AG20443 (cell line): ENCODE measurements at places on chromosomes 16 and 17.

- DNase-seq = no peak
Observed at GRCh38 chr16:14400285-14400977, 229.6 kb downstream of the PARN start.

GRCh38 chr17:67082107-67082506 lies 37.8 kb downstream of the CACNG1 start:
- no peak for DNase-seq

DNA sequence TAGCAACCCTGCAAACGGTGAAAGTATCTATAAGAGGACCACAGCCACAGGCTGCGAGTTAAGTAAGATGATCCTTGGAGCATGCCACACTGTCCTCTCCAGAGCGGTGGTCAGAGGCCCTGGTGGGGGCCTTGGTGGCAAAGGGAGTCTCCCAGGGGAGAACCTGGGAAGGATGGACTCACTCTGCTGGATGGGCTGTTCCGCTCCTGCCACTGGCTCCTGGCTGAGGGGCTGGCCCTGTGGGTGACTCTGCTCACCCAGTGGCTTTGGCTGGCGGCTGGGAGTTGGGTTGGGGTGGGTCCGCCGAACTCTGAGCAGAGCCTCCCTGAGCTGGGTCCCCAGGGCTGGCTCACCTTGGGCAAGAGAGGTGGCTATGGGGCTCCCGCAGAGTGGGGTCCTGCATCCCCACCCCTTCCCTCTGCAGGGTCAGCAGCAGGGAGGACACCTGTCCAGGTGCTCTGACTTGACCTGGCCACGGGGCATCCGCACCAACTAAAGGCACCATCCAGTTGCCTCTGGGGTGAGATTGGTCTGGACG lies 7.3 kb downstream of the CDK5R1 start:
- no peak for DNase-seq

DNA sequence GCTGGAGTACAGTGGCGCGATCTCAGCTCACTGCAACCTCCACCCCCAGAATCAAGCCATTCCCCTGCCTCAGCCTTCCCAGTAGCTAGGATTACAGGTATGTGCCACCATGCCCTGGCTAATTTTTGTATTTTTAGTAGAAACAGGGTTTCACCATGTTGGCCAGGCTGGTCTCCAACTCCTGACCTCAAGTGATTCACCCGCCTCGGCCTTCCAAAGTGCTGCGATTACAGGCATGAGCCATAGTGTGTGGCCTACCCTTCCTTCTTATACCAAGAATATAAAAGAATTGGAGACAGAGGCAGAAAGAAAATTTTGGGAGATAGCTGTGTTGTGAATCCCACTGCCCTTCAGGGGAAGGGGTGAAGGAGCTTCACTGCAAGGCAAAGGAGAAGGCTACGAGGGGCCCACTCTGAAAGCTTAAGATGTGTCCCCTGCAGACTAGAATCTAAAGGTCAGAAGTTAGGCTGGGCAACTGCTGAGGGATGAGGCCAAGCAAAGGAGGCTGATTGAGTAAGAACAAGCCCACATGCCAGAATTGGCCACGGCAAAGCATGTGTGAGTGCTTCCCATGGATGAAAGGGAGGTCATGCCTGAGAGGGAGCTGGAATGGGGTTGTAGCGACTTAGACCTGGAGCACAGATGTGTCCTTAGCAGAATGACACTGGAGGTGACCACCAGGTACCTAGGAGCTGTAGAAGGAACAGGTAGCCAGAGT lies 8.4 kb upstream of the CRYBA1 start:
- DNase-seq = peak; percentile 47

DNA sequence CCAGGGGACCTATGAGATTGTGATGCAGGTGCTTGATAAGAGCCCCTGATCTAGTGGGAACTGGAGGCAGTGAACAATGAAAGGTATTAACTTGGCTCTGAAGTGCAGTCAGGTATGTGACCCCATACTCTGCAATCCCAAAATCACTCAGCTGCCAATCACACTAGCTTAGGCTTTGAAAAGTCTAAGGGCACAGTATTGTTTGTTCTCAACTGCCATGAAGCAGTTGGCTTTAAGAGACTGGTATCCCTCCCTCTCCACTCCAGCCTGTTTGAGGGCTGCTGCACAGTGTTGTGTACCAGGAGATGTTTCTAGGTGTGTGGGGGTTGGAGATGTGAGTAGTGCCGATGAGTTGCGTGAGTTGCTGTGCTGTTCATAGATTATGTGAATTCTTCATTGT lies 2.4 kb downstream of the YPEL2 start:
- DNase-seq = no peak

GRCh38 chr16:87765473-87765775 lies 362 bp downstream of the KLHDC4 start:
- peak; percentile 36 for DNase-seq

GRCh38 chr16:47250983-47251382 lies 107.2 kb upstream of the NETO2 start:
- DNase-seq = no peak

DNA sequence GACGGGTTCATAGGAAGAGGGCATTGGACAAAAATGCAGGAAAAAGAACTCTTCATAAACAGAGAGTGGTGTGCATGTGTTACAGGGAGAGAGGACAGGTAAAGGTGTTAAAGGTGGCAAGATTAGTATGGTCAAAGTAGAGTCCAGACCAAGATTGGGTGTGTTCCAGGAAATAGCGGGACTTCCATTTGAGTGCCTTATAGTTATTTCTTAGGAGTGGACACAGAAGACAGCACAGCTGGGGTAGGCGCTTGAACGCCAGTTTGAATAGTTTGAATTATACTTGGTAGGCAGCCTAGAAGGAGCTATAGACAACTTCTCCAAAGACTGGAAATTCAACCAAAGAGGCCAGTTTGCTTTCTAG lies 63.4 kb downstream of the MAP2K6 start:
- no peak for DNase-seq

GRCh38 chr16:78045865-78046581 lies 23.7 kb downstream of the CLEC3A start:
- peak; percentile 79 for DNase-seq

- DNase-seq = peak; percentile 88
Observed at GRCh38 chr16:2874912-2875362, 8.1 kb upstream of the FLYWCH2 start.

GRCh38 chr16:1770328-1771187 lies 785 bp downstream of the NME3 start:
- peak; percentile 79 for DNase-seq

- DNase-seq = no peak
Observed at GRCh38 chr17:48070195-48070594, 22.0 kb downstream of the NFE2L1 start.

DNA sequence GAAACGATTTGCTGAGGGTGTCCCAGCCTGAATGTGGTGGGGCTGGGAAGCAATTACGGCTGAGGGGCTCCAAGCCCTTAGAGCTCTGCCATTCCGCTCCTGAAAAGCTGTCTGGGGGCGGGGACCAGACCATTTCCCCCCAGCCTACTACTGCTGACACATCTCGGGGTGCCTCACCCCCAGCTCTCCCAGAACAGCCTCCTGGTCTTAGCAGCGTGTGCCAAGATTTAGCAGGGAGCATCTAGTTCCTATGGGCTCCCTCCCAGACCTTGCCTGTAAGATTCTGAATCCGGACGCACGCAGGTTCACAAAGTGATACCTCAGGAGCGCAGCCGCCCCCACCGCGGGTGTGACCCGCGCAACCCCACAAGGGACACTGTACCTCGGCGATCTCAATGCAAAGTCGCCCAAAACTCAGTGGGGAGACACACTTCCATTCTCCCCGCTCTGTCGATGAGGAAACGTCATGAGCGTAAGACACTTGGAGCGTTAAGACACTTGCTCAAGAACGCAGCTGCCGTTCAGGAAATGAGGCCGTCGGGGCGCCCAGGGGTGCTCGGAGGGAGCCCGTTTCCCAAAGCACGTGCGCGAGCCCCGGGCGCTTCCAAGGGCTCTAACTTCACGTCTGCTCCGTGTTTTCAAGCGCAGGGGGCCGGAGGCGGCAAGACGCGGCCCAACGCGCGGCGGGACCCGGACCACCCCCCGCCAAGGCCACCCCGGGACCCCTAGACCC lies 629 bp downstream of the GEMIN4 start:
- DNase-seq = peak; percentile 57

- DNase-seq = no peak
Observed at GRCh38 chr17:52754838-52755237, 596.3 kb upstream of the CA10 start.

DNA sequence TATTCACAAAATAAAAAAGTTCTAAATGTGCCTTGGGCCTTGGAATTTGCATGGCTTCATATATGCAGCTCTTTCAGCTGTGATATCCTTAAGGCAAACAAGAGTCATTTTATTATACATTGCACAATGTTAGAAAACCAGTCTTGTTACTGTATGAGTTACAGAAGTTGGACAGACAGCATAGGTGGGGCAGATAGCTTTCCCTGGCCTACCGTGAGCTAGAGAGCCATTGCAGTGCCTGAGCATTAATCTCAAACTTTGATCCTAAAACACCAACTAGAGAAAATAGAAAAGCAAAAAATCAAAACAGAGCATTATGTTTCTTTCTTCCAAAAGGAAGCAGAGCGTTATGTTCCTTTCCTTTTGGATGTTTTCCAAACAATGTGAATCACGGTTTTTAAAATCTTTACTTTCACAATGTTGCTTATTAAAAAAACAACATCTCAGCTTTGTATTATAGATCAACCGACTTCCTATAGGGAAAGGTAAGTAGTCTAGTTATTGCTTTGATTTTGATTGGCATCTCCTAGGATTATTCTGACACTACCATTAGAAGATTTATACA lies 32.2 kb downstream of the ARHGAP44 start:
- DNase-seq = no peak

- peak; percentile 9 for DNase-seq
Observed at GRCh38 chr17:59783221-59784047, 76.0 kb downstream of the VMP1 start.

DNA sequence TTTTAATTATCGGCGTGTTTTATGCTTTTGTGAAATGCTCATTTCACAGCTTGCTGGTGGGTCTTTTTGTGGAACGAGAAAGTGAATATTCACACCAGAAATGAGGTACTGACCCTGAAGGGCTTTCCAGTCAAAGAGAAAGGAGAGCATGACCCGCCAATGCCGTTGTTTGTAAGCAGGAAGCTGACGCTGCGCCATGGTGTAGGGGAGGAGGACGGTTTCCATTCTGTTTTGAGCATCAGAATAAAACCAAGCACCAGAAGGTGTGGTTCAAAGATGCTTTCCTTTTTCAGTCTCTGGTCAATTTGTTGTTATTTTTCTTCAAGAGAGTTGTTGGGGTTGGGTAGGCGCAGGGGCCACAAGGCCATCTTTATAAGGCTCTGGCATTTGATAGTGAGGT lies 669.3 kb downstream of the WWOX start:
- no peak for DNase-seq

DNA sequence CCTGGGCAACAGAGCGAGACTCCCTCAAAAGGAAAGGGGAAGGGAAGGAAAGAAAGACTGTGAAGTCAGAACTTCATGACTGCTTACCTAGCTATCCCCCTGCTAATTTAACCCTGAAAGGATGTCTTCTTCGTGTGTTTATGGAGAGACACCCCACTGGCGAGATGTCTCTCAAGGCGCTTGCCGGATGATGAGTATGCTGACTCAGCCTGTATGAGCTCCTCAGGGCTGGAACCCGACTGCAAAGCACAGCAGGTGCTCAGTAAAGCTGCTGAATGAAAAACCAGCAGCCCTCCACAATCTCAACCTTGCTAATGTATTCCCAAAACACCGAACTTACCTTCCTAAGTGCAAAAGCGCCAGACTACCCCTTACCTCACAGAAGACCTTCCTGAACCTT lies 2.3 kb downstream of the ANKFY1 start:
- no peak for DNase-seq

- no peak for DNase-seq
Observed at GRCh38 chr17:4433515-4434031, at the start of gene SPNS3. Gene SPNS3, plus strand, starts transcription at chr17:4433940. Its CDS starts 28 bp downstream, at chr17:4433968.

DNA sequence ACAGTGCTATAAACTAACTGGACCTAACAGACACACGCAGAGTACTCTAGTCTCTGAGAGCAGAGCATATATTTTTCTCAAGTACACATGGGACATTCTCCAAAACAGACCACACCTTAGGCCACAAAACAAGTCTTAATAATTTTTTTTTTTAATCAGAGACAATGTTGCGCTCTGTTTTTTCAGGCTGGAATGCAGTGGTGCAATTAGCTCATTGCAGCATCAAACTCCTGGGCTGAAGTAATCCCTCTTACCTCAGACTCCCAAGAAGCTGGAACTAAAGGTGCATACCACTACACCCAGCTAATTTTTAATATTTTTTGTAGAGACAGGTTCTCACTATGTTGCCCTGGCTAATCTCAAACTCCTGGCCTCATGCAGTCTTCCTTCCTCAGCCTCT lies 37.7 kb downstream of the ULK2 start:
- no peak for DNase-seq

- no peak for DNase-seq
Observed at GRCh38 chr17:46027048-46027975, 28.3 kb downstream of the STH start.

- DNase-seq = peak; percentile 92
Observed at GRCh38 chr16:85202631-85203461, 90.6 kb upstream of the CIBAR2 start.

- no peak for DNase-seq
Observed at GRCh38 chr16:76276745-76277438, at the start of gene CNTNAP4. Gene CNTNAP4, plus strand, starts transcription at chr16:76277401. Its CDS starts 262 bp downstream, at chr16:76277663.

DNA sequence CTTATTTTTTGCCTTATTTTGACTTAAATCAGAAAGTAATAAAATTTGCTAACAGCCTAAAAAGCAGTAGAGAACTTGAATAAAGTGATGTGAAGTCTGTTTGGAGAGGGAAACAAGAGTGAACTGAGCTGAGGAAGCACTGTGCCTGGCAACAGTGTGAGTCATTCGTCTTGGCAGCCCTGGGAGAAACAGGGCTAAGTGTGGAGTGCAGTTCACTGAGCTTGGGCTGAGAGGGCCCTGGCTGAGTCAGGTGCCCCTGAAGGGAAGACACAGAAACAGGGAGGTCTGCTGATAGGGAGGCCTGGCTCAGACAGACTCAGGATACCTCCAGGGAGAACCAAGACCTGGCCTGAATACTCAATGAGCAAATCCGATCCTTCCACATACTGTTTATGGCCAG lies 132.1 kb downstream of the HS3ST4 start:
- DNase-seq = peak; percentile 11
